Renal pelvis (tissue), 12 donors: ENCODE measurements at places on chromosomes 16 and 17. TPM values are rescaled to one million over a fixed set of nuclear protein-coding genes. Genes with fewer than 3 reads are reported as not detected.

The PARD6A gene
- polyA plus RNA-seq = 3.5 TPM

DNA sequence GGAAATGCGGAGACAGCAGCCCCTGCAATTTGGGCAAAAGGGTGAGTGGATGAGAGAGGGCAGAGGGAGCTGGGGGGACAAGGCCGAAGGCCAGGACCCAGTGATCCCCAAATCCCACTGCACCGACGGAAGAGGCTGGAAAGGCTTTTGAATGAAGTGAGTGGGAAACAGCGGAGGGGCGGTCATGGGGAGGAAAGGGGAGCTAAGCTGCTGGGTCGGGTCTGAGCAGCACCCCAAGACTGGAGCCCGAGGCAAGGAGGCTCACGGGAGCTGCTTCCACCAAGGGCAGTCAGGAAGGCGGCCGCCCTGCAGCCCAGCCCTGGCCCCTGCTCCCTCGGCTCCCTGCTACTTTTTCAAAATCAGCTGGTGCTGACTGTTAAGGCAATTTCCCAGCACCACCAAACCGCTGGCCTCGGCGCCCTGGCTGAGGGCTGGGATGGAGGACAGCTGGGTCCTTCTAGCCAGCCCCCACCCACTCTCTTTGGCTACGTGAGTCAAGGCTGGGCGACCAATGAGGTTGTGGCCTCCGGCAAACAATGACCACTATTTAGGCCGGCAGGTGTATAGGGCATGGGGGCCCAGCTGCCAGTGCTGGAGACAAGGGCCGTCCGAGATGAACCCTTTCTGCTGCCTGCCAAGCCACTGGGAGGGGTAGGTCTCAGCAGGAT is 507 bp downstream of the SERPINF1 start:
- no peak for DNase-seq

The PMFBP1 gene
- 6.6 TPM for polyA plus RNA-seq

DNA sequence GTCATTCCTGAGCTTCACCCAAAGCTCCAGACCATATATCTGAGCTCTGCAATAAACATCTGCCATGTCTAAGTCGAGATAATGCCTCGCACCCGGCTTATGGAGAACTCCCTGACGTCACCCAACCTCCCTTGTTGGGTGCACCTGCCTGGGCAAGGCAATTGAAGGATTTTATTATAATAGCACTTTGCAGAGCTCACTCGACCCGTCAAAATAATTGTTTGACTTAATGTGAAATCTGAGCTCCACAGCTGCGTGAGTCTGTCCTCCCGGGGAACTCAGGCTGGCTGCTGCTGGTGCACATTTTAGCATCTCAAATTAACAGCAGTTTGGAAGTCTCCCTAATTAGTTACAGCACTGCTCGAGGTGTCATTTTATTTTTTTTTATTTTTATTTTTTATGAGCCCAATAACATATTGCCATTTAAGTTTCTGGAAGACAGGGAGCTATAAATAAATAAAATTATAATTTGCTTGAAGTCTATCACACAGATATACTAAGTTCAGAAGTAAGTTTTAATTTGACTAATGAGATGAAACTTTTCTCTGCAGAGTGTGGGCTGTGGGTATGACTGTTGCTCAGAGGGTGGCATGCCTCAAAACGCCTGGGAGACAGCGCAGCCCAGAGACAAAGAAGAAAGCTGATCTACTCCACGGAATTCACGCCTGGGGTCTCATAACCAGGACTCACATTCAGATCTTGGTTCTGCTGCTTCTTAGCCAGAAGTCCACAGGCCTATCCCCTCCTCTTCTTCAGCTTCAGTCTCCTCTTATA is 401.4 kb upstream of the C16orf82 start:
- no peak for DNase-seq

The GPR139 gene
- polyA plus RNA-seq = not detected
